ENCODE measurements at places on chromosomes 5 and 9.

DNA sequence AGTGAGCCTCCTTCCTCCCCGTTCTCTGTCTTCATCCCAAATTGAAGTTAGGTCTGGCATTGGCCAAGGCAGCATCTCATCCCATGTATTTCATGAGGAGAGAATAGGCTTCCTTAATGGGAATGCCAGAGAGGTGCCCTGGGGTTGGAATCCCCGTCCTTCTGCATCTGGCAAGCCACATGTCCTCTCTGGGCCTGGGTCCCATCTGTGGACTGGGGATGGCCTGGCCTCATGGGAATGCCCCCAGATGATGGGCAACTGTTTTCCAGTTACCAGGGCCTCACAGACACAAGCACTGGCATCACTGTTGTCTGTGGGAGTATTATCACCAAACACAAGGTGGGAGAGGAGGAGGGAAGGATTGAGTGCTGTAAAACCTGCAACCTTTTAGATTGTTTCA is 153.9 kb downstream of the FSTL4 start:
- DNase-seq, result no peak

DNA sequence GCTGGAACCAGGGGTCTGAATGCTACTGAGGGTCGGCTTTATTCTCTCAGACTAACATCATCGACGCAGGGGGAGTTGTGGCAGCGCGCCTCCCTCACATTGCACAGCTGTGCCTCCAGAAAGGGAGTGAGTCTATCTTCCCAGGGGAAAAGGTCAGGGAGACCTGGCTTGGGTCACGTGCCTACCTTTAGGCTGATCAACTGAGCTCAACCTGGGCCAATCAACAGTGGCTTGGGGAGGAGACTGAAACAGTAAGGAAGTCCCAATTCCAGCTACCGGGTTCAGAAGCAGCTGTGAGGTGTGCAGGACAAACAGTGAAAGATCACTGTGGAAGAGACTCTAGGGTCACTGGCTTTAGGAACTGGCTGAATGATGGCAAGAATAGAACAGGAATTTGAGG is 14.3 kb downstream of the SNX30 start:
- peak; percentile 59 for DNase-seq

DNA sequence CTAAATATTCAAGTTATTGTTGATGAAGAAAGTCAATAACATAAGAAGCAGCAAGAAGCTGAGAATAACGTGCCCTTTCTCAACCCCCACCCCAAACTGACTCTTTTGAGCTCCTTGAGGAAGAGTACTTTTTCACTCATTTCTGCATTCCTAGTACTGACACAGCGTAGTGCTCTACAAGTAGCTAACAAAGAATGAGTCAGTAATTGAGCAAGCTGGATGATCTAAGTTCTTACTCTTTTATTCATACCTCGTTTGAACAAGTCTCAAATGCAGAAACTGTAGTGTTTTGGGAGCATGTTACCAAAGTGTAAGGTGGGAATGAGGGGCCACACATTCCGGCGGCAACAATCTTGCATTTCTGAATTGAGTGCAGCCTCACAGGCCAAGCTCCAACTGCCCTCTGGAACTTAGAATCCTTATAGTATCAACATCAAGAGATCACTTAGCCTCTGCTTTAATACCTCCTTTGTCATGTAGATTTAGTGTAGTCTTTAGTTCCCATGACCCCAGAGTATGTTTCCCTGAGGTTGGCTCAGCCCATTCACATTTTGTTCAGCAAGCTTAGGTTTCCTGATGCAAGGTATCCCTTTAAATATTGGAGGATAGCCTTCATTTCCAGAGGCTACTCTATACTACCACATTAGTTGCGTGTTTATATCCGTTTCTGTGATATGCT is 152.0 kb downstream of the PRR16 start:
- DNase-seq, result no peak

GRCh38 chr9:89605465-89606048 is 745 bp downstream of the GADD45G start:
- peak; percentile 81 for DNase-seq

- no peak for DNase-seq
These were observed 90.8 kb downstream of the CAAP1 start for GRCh38 chr9:26801772-26802171.

GRCh38 chr5:138503487-138504270 is 38.4 kb downstream of the EGR1 start:
- DNase-seq, result peak; percentile 78

DNA sequence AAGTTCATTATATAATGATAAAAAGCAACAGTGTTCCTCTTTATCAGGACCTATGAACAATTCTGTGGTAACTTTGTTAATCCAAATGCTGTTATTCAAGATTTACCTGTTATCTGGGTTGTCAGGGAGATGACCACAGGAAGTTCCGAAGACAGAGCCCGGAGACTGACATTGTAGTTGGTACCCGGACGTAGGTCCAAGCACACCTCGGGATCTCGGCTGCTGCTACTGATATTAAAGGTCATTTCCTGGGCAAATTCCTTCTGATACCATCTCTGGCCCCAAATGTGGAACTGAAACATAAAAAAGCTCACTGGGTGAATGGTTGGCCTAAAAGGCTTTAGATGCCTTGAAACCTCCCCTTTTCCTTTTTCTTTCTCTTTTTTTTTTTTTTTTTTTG is 96.7 kb downstream of the SUSD1 start:
- DNase-seq, result no peak

DNA sequence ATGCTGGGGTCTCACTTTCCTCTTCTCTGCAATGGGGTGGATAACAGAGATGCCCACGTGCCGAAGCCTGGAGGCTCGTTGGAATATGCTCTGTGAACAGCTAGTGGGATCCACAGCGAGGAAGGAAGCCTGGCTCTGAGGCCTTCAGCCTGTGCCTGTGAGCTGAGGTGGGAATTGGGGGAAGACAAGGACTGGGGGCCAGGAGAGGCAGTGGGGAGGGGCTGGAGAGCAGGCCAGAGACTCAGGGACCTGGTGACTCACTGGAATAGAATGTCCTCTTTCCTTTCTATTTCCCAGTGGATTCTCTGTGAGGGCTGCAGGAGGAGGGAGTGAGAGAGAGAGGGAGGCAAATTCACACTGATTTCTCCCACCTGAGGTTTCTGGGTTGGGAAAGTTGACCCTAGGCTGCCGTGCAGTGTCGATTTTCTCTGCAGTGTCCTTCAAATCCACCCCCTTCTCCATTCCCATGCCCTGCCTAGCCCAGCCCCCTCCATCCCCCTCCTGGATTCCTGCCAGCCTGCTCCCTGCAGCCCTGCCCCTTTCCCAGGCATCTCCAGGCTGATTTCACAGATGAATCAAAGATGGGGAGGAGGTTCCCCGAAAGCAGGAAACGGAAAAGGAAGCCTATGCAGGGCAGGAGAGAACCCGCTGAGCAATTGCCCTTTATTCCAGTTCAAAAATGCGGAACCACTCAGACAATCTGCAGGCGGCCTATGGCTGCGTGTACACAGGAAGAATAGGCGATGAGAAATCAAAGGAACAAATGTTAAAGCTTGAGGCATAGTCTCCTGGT is 1.4 kb upstream of the SPAAR start:
- no peak for DNase-seq

GRCh38 chr9:137731947-137732813 is 113.4 kb downstream of the EHMT1 start:
- no peak for DNase-seq

DNA sequence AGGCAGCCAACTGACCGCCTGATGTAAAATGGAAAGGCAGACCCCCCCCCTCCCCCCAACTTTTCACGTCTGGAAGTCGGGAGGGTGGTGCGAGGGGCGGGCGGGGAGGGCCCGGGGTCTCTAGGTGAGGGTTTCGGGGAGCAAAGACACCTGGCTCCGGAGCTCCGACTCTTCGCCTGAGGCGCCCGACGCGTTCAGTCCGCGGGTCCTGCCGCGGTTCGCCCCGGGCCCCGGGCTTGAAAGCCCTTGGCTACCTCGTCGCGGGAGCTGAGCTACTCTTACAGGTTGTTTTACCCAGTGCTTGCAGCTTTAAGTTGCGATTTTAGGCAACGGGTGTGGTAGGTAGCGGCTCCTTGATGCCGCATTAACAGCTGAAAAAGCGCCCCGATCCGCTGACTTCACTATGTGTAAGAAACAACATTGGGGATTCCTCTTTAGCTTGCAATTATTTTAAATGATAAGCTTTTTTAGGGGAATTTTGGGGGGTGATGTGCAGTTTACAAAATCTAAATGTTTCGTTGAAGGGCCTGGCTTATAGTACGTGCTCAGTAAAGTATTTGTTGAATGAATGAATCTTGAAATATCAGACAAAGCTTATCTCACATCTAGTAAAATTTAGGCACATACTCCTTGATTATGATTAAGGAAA is 722 bp downstream of the CDC42SE2 start:
- peak; percentile 50 for DNase-seq

GRCh38 chr5:350355-350754 is 28.8 kb downstream of the AHRR start:
- no peak for DNase-seq

- no peak for DNase-seq
These were observed 19.7 kb downstream of the CARTPT start for GRCh38 chr5:71738662-71739361.

- no peak for DNase-seq
These were observed at the start of gene PCDHB4 for GRCh38 chr5:141121563-141121962. TSS of gene PCDHB4 (plus strand) at chr5:141121818. CDS start at chr5:141121999, 181 bp downstream.

- DNase-seq, result no peak
These were observed 72.2 kb downstream of the ATG10 start for GRCh38 chr5:82044010-82044409.

- no peak for DNase-seq
These were observed 149.2 kb upstream of the NR3C1 start for GRCh38 chr5:143552680-143553079.

DNA sequence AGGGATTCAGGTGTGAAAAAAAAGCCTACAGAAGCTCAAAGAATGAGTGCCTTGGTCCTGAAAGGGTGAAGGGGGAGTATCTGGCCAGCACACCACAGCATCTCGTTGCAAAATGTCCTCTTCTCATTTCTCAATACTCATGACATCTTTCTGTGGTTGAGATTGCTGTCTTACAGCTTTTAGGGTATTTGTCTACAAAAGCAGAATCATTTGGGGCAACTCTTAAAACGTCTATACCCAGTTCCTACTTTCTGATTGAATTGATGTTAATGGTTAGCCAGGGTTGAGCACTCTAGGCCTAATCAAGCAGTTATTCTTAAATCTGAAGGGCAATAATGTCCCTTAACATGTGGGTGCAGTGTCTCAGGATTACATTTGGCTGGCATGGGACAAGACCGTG is 21.2 kb upstream of the PCSK5 start:
- no peak for DNase-seq

DNA sequence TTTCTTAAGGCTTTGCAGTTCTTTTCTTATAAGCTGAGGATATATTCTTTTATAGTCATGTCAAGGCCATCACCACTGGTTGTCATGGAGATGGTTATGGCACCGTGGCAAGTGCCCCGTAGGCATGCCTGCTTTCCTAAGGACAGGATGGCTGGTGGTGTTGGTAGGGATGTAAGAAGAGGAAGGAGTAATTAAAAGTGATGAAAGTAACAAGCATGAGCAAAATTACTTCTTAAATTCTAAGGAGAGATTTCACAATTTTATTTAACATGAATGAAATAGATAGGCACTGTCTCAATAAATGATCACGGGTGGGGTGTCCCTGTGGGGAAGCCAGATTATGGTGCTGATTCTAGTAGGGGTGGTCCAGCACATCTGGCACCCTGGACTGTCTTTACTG is 290.2 kb upstream of the KLF4 start:
- no peak for DNase-seq

DNA sequence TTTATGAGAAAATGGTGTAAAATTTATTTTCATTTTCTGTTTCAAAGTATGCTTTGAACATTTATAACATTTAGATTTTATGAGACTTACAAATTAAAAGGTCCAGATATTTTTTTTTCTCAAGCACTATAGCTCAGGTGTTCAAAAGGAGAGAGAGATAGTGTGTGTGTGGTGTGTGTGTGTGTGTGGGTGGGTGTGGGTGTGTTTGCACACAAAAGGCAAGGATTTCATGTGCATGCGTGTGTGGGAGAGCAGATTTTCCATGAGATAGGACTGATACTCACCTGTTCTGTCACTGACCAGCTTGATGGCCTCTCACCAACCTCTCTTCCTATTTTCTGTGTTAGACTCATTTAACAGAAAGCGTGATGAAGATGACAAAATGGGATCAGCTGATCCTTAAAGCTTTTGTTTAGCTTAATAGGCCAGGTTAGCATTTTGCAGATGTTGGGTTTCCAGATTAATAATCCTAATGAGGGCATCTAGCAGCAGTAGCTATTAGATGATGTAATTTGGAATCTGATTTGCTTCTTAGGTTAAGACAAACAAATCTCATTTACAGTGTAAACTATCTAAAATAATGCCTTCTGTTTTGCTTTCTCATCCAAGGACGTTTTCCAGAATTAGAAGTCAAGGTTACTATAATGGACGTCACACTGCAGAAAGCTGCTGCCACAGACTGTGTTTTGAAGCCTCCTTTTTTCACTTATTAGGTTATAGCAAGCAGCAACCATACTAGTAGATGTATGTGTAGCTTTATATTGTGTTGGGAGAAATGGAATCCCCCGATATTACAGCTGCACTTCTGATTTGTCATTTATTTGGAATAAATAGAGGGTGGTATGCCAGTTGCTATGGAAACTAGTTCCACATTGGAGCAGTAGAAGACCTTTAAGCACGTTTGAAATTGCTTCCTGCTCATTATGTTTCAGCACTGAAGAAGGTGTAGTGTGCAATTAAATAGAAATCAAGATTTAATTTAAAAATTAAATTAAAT is 355.6 kb downstream of the TAF11L14 start:
- DNase-seq, result no peak

- no peak for DNase-seq
These were observed 3.7 kb upstream of the OTULIN start for GRCh38 chr5:14660833-14661232.

- peak; percentile 71 for DNase-seq
These were observed 22.2 kb downstream of the AHRR start for GRCh38 chr5:343461-344401.

- DNase-seq, result no peak
These were observed 409.3 kb downstream of the AGTPBP1 start for GRCh38 chr9:85332487-85332886.

- no peak for DNase-seq
These were observed 40.6 kb downstream of the FAM174A start for GRCh38 chr5:100575815-100576214.

GRCh38 chr5:59317023-59317773 is 576.3 kb downstream of the PDE4D start:
- peak; percentile 38 for DNase-seq

DNA sequence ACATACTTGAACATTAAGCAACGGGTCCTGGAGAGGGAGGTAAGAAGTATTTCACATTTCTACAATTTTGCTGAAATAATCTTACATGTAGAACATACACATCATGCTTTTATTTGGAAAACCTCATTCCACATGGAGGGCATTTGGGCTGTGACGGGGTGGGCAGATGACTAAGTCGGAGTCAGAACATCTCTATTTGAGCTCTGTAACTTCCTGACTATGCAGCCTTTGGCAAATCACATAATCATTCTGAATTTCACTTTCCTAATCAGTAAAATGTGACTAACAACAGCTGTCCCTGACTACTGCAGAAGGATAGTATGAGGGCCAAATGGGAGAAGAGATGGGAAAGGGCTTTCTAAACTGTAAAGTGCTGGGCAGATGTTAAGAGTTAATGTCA is 17.1 kb upstream of the IL6ST start:
- no peak for DNase-seq

DNA sequence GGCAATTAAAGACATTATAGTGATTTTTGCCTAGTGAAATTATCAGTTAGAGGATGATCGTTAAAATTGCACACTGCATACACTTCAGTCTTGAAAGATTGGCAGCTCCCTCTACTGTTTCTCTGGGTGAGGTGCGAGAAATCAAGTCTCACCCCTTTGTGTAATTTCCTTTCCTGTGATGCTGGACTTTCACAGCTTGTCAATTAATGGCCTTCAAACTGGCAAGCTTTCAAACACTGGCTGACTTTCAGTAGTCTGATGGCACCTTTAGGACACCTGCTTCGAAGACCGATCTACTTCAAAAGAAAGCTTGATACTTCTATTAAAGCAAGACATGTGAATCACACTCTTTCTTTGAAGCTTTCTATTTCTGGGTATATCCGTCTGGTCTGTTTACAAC is 706.7 kb upstream of the PTPRD start:
- peak; percentile 58 for DNase-seq

All from T47D (cell line).